ENCODE measurements at places on chromosomes 7 and 10.

DNA sequence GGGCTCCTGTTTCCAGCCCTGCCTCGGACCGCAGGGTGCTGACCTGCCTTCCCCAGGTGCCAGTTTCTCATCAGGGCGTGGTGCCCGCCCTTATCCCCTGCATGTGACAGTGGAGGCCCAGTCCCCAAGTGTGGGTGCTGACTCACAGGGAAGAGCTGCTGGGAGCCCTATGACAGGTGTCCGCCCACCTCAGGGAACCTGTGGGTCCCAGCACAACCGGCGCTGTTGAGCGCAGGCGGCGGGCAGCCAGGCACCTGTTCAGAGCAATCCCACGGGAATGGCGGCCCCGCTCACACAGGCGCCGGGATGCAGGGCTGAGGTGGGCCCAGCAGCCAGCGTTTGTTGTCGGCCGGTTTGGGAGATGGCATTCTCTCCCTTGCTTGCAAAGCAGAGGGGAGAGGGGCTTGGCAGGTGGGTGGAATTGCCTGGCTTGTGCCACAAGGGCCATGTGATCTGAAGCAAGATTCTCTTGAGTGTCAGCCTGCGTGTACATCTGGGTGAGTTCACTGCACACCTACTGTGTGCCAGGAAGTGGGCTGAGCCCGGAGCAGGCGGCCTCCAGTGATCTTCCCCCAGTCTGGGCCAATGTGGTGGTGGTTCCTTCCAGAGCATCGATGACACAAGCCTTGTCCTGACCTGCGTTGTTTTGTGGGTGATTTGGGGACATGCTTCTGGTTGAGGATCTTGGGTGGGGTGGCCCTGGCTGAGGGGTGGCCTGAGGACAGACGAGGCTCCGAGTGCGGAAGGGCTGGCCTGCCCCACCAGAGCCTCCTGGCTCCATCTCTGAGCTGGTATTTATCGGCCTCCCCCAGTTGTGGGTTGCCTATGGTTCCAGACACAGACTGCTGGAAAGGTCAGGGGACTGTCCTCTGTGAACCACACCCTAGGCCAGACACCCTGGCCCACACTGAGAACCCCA is 2.4 kb downstream of the PWWP2B start:
- no peak for DNase-seq

- no peak for DNase-seq
Measured at GRCh38 chr10:120732067-120732466, 119.1 kb upstream of the WDR11 start.

DNA sequence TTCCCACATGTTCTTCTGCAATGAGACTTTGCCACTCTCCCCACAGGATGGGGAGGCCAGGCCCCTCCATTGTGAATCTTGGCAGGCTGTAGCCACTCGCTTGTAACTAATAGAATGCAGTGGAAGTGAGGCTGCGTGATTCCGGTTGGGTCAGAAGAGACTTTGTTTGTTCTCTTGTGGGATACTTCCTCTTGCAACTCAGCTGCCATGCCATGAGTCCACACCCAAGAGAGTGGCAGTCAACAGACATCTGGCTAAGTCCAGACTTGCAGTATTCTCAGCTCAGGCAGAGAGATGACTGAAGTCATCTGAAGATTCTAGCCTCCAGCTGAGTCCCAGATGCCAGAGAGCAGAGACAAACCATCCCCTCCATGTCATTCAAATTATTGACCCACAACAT is 153.4 kb upstream of the GDF10 start:
- DNase-seq: no peak

DNA sequence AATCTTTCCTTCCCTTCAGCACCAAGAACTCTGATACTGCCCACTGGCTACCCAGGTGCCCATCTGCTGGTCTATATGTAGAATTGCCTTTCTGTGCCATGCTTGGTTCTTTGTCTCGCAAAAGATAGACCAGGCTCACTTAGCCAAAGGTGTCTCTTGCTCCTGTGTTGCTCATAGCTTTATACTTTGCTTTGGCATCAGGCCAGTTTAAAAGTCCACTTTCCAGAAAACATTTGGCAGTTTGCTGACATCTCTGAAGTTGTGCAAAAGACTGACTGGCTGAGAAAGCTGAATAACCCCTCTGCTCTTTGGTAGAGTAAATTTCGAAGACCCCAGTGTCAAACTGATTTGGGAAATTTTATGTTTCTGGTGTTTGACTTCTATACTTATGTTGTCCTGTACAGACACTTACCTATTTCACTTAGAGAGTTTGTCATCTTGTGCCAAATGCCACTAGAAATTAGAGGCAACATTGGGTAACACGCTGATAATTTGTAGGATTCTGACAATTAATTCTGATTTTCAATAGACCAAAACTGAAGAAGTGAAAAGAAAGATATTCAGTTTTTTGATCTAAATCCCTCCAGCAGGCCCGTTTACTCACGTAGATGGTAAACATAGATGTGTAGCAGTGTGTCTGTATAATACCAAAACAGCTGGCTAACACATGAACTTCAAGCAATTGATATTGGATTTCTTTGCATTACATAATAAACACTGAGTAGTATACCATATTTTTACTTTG is 91.1 kb downstream of the CPED1 start:
- no peak for DNase-seq

- no peak for DNase-seq
Measured at GRCh38 chr10:112202561-112203241, 19.1 kb upstream of the GPAM start.

GRCh38 chr7:7585241-7585928 is 18.7 kb downstream of the MIOS start:
- DNase-seq: no peak

DNA sequence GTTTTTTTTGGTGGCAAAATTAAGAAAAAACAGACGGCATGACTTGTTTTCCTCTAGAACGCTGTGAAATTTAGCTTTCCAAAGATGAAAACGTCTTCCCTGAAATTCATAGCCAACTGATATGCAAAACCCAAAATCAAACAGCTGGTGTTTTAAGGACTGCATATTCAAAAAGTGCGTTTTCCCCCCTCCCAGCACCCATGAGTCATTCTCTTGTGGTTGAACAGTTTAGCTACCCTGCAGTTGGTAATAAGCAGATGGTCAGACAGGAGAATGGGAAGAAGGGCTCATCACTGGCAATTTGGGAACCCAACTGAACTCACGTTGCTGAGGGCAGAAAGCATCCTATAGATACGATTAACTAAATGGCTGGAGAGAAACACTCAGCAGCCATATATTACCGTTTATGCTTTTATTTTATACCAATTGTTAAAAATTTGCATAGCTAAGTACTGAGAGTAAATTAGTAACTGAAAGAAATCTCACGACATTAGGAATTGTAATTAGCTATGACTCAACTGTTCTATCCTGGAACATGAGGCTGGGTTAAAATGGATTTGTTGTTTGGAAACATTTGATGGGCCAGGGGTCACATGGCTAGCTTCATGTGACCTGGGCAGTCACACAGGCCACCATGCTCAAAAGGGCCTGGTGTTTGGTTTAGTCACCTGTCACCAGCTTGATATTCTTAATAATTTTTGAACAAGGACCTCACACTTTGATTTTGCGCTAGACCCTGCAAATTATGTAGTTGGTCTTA is 343.1 kb downstream of the PHTF2 start:
- no peak for DNase-seq

All from CD4-positive, alpha-beta memory T cell (primary cell).